ENCODE measurements at places on chromosomes 1 and 21.

GRCh38 chr1:81998165-81998564, 197.4 kb downstream of the ADGRL2 start:
- DNase-seq: peak; percentile 9

DNA sequence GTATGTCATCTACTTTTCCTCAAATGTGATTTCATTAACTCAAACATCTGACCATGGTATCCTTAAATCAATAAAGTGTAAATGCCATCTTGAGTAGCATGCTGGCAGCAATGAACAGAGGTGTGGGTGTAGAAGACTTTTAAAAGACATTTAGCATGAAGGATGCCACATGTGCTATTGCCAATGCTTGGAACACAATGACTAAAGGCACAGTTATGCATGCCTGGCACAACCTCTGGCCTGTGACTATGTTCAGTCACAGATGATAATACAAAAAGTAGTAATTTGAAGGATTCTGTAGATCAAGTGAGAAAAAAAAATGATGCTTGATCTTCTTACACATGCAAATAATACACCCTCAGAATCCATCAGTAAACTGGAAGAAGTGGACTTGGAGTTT, 938.9 kb upstream of the ADGRL4 start:
- DNase-seq: no peak

- no peak for DNase-seq
Measured at GRCh38 chr1:191831572-191831971, 326.7 kb upstream of the RGS18 start.

DNA sequence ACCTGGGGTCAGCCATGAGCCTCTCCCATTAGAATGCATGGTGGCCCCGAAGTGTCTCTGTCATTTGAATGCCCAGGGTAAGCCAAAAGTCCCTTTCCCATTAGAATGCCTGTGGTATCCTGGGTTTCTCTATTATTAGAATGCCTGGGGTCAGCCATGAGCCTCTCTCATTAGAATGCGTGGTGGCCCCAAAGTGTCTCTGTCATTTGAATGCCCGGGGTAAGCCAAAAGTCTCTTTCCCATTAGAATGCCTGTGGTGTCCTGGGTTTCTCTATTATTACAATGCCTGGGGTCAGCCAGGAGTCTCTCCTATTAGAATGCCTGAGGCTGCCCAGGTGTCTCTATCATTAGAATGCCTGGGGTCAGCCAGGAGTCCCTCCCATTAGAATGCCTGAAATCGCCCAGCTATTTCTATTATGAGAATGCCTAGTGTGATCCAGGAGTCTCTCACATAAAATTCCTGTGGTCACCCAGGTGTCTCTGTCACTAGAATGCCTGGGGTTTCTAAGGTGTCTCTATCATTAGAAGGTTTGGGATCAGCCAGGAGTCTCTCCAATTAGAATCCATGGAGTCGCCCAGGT, 65.5 kb downstream of the RNF187 start:
- no peak for DNase-seq

DNA sequence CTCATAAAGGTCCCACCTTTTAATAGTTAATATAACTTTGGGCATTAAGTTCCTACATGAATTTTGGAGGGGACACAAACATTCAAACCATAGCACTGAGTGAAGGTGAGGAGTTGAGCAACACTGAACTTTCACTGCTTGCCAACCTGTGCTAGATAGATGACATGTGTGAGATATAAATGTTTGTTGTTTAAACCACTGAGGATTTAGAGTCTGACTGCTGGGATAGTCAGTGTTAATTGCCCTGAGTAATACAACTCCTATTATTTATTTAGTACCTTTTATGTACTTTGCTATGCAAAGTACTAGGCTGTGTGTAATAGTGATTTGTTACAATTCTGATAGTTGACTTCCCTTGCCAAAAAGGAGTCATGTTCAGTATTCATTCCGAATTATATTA, 32.4 kb upstream of the SLC16A1 start:
- DNase-seq: no peak

GRCh38 chr21:21415741-21416140, 417.5 kb downstream of the NCAM2 start:
- DNase-seq: no peak
